ENCODE measurements at places on chromosomes 5 and 9. TPM values are rescaled to one million over a fixed set of nuclear protein-coding genes. Genes with fewer than 3 reads are reported as not detected.

- no peak for DNase-seq
Observed at GRCh38 chr5:169036079-169036805, 264.7 kb downstream of the SLIT3 start.

GRCh38 chr5:169668732-169669131 is 31.7 kb downstream of the DOCK2 start:
- no peak for DNase-seq

The SNAPC4 gene
- total RNA-seq: 5.8 TPM

The SMAD5 gene
- total RNA-seq: 55.5 TPM

GRCh38 chr5:39058178-39058921 is 15.8 kb downstream of the RICTOR start:
- no peak for DNase-seq

- DNase-seq: peak; percentile 37
Observed at GRCh38 chr5:62354028-62354874, 48.2 kb downstream of the KIF2A start.

The PCDHA6 gene
- 1.8 TPM for total RNA-seq

The CDC20B gene
- total RNA-seq: not detected

DNA sequence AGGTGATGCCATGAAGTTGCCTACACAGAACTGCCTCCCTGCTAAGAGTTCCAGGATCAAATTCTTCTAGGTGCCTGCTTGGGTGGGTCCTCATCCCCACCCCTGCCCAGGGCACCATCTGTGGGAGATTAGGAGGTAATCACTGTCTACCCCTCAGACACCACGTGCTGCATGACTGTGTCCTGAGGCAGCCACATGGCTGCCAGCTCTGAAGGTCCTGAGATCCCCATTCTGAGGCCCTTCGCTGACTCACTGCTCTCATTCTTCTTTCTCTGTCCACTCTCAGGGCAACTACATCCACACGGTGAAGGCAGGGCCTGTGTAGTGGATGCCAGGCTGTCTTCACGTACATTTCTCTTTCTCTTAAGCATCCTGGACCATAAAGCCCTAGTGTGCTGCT is 222.9 kb upstream of the ANKRD55 start:
- no peak for DNase-seq

The NFIL3 gene
- 46.4 TPM for total RNA-seq

- DNase-seq: no peak
Observed at GRCh38 chr5:168422431-168422830, 63.8 kb upstream of the RARS1 start.

The RNF183 gene
- not detected for total RNA-seq

- no peak for DNase-seq
Observed at GRCh38 chr9:129762985-129763926, 10.4 kb upstream of the PTGES start.

DNA sequence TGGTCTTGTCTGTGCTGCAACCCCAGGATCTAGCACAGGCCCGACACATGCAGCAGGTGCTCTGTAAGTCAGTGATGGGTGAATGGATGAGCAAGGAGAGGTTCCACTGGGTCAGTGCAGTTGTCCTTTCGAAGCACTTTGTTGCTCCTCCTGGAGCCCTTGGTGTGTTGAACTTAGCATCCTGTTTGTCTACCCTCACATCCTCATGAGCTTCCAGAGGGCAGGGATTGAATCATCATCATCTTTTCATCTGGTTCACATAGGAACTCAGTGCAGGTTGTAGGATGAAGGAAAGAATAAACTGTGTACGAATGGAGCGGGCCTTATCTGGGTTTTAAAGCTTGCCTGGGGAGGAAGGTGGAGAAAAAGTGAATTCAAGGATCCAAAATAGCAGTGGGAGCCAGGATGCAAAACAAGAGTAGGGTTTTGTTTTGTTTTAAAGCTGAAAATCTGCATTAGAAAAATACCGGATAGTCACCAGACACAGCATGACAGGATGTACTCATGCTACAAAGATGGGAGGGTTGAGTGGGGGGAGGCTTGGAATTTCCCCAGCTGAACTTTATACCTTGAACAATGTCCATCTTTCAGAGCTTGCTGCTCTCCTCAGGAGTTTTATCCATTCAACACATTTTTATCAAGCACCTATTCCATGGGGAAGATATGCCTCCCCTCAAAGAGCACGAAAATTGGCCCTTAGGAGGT is 55.8 kb downstream of the PTTG1 start:
- no peak for DNase-seq

All from left lung (tissue), 14 donors.